Fibroblast of skin of left biceps (primary cell): ENCODE measurements at places on chromosomes 1 and 21.

GRCh38 chr1:204725821-204726448 is 40.4 kb upstream of the LRRN2 start:
- DNase-seq: no peak

GRCh38 chr1:235127732-235128455 is 743 bp downstream of the TOMM20 start:
- no peak for DNase-seq

DNA sequence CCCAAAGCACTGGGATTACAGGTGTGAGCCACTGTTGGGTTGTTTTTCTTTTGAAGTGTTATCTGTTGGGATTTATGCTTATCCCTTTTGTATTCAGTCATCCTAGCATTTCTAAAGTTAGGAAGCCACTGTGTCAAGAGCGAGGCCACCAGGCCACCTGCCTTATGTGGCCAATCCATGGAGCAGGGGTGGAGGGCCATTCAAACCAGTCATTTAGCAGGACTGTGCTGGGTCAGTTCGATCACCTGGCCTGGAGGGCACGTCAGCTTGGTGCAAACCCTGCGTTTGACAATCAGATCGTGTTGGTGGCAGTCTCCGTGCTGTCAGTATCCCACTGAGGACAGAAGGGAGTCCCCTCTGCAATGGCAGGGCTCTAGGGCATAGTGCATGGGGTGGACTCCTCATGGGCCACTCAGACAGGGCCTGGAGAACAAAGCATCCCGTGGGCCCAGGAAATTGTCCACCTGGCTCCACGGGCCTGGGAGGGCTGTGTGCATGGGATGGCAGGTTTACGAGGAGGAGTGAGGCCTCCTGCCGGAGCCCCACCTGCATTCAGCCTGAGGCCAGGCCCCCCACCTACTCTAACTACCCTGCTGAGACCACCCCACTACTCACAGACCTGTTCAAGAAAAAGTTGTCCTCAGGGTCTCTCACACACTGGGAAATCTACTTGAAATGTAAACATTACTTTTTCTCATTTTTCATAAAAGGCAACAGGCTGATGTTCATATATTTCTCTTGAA is 242.3 kb downstream of the SDCCAG8 start:
- no peak for DNase-seq

GRCh38 chr1:107993920-107994319 is 28.9 kb upstream of the VAV3 start:
- no peak for DNase-seq

DNA sequence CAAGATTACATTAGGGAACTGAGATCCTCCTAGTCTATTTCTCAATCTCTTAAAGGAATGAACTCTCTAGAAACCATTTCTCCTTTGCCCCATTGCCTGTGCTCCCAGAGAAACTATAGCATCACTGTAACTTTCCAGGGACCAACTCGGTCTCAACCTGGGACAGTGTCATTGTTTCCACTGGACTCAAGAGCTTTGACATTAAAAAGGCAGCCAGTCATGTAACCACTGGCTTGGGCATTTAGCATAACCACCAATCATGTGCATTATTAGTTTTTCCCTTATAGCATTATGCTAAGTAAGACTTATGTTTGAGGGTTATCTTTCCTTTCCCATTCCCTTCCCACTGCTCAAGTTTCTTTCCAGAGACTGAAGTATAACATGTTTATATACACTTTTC is 18.2 kb downstream of the TEX38 start:
- DNase-seq: no peak
